ENCODE measurements at places on chromosomes 2 and 18.

DNA sequence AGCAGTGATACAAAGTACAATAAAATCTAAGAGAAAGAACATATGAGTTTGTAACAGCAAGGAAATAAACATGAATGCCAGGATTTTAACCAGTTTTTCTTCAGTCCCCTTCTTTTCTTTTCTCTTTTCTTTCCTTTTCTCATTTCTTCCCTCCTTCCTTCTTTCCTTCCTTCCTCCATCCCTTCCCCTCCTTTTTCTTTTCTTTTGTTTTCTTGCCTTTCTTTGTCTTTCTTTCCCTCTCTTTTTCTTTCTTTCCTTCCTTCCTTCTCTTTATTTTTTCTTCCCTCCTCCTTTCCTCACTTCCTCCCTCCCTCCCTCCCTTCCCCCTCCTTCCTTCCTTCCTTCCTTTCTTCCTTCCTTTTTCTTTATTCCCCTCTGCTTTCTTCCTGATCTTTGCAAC, 142.8 kb upstream of the SYT4 start:
- no peak for DNase-seq

GRCh38 chr2:48356701-48357325, 173.1 kb upstream of the STON1 start:
- DNase-seq: peak; percentile 72

DNA sequence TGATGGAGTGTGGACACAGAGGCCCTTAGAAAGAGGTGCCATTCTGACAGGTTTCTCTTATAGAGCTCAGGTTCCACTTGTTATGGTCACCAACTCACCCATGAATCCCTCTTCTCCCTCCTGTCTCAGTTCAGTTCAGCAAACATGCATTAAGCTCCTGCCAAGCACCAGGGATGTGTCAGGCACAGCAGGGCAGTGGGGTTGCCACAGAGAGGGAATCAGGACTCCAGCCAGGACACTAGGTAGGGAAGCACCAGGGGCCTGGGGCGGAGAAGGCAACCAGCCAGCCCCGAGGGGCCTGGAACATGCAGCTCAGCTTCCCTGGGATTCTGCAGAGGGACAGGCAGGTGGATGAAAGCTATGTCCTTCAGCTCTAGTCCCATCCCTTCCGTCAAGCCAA, 44.6 kb downstream of the TOGARAM2 start:
- no peak for DNase-seq

DNA sequence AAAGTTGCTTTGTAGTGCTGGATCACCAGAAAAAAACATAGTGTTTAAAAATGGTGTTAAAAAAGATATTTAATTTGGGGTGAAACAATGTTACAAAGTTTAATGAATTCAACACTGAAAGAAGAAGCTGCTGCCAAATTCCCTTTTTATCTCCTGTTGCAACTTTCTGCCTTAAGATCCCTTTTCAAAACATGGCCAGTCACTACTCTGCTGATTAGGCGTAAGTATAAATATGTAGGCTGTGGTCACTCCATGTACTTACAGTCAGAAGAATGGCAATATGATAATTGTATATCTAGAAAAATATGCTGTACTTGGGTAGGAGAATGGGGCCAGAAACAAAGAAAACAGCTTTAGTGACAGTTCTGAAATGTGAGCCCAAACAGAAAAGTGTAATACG, 123.5 kb upstream of the ZBTB14 start:
- no peak for DNase-seq

GRCh38 chr2:170712653-170713542, 2.2 kb upstream of the SP5 start:
- DNase-seq: no peak

- no peak for DNase-seq
Observed at GRCh38 chr18:76489081-76489480, 6.0 kb downstream of the ZNF516 start.

GRCh38 chr18:49371786-49372185, 88.7 kb downstream of the DYM start:
- DNase-seq: no peak

DNA sequence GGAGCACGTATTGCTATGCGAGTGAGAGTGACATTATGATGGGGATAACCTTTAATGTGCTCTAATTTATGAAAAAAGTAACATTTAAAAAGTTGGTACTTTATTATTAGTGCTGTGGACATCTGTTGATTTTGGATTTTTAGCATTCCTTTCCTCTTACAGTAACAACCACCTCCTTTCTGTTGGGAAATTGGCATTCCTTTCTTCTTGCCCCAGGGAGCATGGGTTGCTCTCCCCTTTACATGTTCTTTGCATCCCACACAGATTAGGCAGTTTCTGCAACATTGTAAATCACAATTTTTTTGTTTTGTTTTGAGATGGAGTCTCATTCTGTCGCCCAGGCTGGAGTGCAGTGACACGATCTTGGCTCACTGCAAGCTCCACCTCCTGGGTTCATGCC, 300.2 kb downstream of the LPIN1 start:
- DNase-seq: no peak

DNA sequence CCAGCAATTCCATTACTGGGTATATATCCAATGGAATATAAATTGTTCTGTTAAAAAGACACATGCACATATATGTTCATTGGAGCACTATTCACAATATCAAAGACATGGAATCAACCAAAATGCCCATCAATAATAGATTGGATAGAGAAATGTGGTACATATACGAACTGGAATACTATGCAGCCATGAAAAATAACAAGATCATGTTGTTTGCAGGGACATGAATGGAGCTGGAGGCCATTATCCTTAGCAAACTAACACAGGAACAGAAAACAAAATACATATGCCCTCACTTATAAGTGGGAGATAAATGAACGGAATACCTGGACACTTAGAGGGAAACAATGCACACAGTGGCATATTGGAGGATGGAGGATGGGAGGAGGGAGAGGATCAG, 355.8 kb downstream of the CCDC85A start:
- DNase-seq: no peak

GRCh38 chr2:81250270-81250669, 945.7 kb upstream of the LRRTM1 start:
- no peak for DNase-seq

GRCh38 chr2:26054598-26055348, 20.9 kb downstream of the RAB10 start:
- no peak for DNase-seq

DNA sequence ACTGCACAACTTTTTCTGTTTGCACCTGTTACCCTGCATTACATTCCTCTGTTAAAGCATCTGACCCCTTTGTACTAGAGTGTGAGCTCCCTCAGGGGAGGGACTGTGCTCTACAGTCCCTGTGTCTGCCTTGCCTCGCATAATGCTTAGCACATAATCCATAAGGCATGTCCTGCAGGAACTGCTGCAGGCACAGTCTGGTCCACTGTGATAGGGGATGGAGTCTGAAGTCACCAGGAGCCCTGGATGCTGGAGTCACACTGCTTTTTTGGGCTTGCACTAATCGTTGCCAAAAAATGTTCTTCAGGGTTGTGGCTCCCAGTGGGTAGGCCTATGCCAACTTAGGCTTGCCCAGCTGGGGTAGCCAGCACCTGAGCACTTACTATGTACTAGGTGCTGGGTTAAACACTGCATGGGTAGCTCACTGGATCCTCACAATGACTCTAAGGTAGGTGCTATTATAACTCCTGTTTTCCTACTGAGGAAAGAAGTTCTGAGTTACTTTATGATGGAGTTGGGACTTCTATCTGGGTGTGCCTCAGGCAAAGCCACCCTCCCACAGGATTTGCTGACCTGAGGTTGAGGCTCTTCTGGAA, 33.3 kb downstream of the COPS7B start:
- DNase-seq: no peak

DNA sequence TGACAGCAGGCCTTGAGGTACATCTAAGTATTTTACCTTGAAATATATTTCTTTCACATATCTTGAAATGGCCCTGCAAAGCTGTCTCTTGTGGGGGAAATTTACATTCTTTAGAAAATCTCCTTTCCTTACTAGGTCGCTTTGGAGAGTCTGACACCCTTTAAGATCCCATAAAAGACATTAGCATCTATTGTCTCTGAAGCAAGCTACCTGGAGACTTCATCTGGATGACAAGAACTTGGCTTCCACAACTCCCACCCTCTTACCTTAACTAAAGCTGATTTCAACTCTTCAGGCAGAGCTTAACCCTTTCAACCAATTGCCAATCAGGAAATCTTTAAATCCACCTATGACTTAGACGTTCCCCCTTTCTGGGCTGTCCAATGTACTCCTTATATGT, 219.3 kb downstream of the PIEZO2 start:
- no peak for DNase-seq

DNA sequence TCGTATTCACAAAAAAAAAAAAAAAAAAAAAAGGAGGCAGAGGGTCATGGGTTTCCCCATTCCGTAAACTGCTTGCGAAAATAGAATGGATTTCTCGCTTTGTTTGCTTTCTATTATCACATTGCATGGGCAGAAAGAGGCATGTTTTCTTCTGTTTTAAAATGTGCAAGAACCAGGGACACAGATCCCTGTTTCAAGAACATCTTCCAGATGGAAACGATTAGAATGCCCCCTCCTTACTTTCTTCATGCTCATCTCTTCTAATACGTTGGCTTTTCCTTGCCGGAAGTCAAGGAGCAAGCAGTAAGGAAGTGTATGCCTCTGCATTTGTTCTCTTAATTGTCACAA, 51.0 kb upstream of the ZNF516 start:
- no peak for DNase-seq

DNA sequence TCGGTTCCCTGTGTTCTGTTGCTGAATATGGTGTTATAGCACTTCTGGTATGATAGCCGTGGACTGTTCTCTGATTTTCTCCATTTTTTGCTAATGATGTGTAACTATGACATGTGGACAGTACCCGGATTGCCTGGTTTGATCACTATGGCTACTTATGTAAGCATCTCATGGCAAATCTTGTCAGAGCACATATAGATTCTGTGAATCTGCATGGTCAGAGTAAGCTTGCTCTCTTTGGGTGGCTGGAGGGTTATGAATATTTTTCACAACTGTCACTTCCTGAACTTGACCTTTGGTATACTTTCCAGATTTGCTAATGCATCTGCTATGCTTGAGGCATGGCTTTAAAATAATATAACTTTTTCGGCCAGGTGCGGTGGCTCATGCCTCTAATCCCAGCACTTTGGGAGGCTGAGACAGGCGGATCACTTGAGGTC, 36.8 kb upstream of the ATP8B1 start:
- no peak for DNase-seq

GRCh38 chr2:48070415-48070814, 164.1 kb upstream of the FBXO11 start:
- DNase-seq: no peak

DNA sequence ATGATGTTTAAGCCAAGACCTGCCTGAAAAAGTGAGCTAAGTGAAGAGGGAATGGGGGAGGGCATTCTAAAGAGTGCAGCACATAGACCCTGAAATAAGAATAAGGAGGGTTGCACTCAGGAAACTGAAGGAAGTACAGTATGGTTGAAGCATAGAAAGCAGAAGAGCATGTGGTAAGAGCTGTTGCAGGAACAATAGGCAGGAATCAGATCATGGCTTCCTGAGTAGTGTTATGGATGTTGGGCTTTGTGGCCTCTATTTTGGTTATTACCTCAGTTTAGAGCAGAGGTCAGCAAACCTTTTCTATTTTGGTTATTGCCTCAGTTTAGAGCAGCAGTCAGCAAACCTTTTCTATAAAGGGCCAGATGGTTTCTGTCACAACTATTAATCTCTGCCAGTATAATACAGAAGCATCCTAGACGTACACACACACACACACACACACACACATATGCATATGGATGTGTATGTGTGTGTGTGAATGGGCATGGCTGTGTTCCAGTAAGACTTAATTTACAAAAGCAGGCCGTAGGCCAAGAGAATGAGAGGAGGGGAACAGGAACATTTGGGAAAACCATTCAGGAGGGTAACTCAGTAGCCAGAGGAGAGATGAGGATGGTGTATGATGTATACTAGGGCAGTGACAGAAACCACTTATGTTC, 91.1 kb upstream of the MYO3B start:
- no peak for DNase-seq

DNA sequence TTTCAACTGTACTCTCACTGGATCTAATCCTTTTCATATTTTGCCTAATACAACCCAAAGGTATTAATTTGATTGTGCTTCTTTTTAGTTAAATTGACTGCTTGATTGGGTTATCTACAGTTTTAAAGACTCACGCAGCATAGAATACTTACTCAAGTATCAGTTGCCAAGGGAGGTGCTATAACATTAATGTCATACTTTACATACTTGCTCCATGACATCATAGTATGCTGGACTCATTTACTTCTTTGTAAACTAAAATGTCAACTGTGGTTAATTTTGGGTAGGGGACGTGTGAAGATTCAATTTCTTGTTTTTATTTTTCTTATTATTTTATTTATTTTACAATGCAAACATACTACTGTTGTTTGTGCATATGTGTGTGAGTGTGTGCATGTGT, 716.2 kb upstream of the VRK2 start:
- DNase-seq: no peak

GRCh38 chr18:59517446-59518165, 158.5 kb upstream of the LMAN1 start:
- no peak for DNase-seq

GRCh38 chr2:186925514-186925913, 76.5 kb upstream of the ZSWIM2 start:
- no peak for DNase-seq

DNA sequence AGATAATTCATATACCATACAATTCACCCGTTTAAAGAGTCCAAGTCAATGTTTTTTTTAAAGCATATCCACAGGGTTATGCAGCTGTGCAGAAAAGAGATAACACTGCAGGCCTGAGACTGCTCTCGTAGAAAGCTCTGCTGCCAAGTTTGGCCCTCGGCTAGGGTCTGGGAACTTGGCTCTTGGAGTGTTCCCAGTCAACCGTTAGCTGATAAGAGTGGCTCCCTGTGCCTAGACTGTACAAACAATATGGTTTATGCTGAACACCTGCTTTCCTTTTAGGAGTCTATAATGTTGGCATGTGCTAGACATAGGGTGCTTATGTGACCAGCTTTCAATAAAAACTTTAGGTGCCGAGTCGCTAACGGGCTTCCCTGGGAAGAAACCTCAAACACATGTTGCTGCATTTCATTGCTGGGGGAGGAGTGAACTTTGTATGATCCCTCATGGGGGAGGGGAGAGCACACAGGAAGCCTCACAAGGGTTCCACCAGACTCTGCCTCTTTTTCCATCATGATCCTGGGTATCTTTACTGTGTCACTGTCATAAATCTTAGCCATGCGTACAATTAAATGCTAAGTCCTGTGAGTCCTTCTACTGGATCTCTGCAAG, 34.7 kb downstream of the RFX8 start:
- no peak for DNase-seq

GRCh38 chr2:939936-940601, 10.6 kb upstream of the SNTG2 start:
- DNase-seq: no peak

GRCh38 chr2:157349949-157350515, 24.4 kb upstream of the ERMN start:
- DNase-seq: no peak

GRCh38 chr2:29059624-29060023, 14.7 kb downstream of the PCARE start:
- DNase-seq: no peak

- DNase-seq: no peak
Observed at GRCh38 chr18:5746844-5747243, 148.5 kb downstream of the TMEM200C start.

GRCh38 chr2:239324456-239324855, 76.4 kb downstream of the HDAC4 start:
- no peak for DNase-seq
